ENCODE measurements at places on chromosomes 2 and 18. TPM values are rescaled to one million over a fixed set of nuclear protein-coding genes. Genes with fewer than 3 reads are reported as not detected.

The SERPINB13 gene
- 281 TPM for total RNA-seq

GRCh38 chr2:12490641-12491040 lies 226.1 kb upstream of the TRIB2 start:
- peak; percentile 46 for ATAC-seq

DNA sequence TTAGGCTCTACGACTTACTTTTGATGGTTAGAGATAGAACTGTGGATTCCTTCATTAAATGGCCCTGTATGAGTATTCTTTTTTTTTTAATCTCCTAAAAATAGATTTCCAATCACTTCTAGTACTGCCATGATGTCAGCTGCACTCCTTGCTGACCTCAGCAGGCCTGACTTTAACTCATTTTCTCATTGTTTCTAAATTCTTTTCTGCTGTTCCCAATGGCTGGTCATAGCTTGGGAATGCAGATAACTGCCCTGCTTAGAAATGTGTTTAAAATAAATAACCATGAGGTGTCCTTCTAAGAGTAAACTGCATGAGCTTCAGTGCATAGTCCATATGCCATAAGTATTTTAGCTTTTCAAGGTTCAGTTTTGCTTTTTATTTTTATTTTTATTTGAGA lies 15.7 kb downstream of the CCDC85A start:
- no peak for ATAC-seq

- no peak for ATAC-seq
These were observed 59.9 kb downstream of the VIT start for GRCh38 chr2:36756438-36756837.

DNA sequence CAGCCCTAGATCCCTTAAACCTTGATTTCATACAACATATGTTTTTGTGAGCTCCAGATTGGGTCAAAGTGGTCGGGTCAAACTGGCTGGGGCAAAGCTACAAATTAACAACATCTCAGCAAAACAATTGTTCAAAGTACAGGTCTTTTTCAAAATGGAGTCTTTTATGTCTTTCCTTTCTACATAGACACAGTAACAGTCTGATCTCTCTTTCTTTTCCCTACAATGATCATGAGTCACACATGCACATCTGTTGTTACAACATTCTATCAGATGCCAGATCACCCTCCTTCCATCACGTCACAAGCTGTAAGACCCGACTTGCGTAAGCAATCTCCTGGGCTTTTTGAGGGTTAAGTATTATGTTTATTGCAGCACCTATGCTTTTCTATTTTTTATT lies 55.1 kb downstream of the RHOB start:
- ATAC-seq, result peak; percentile 87

DNA sequence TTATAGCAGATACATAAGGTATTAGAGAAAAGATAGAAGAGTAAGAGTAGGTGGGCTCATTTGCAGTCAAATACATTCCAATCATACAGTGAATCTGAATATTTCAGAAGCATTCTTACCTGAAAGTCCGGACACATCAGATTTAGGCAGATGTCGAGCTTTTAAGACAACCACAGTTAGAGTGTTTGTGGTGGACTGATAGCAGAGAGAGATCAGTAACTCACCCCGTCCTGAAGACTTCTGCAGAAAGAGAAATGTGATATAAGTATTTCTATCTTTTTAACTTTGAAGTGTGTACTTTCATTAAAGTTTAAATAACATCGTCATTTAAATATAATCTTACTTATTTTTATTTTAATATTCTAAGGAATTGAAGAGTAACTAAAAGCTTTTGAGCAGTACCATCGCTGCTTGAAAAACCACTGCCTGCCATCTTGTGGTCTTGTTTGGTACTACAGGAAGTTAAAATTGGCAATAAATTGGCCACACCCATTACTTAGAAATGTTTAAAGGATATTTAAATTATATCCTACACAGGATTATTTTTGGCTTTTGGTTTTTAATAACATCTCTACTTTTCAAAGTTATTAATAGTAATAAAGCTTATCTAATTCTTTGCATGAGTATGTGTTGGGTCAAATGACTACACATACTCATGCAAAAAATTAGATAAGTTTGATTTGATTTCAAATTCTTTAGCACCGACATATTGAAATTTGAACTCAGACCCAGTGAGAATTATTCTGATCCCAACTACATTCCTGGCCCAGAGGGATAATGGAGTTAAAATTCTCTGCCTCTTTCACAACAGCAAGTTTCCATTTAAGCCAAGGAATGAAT lies 5.5 kb downstream of the SYT4 start:
- ATAC-seq, result no peak

- ATAC-seq, result no peak
These were observed 350.2 kb downstream of the ZNF516 start for GRCh38 chr18:76144844-76145243.

GRCh38 chr2:126642031-126642430 lies 13.9 kb upstream of the GYPC start:
- ATAC-seq, result no peak

The SLC35F5 gene
- 48.0 TPM for total RNA-seq

DNA sequence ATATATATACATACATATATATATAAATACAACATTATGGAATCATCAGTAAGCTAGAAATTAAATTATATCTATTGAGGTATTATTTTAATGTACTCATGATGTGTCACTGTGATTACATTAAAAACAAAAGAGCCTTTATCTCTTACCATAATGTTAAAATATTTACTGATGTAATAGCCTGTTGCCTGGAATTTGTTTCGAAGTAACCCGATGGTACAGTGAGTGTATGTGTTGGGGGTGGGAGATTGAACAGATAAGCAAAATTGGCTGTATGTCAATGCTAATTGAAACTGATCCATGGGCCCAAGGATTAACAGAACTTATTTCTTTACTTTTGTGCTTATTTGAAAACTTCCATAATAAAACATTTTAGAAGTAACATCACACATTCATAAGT lies 1473.2 kb downstream of the LRP1B start:
- ATAC-seq, result no peak

DNA sequence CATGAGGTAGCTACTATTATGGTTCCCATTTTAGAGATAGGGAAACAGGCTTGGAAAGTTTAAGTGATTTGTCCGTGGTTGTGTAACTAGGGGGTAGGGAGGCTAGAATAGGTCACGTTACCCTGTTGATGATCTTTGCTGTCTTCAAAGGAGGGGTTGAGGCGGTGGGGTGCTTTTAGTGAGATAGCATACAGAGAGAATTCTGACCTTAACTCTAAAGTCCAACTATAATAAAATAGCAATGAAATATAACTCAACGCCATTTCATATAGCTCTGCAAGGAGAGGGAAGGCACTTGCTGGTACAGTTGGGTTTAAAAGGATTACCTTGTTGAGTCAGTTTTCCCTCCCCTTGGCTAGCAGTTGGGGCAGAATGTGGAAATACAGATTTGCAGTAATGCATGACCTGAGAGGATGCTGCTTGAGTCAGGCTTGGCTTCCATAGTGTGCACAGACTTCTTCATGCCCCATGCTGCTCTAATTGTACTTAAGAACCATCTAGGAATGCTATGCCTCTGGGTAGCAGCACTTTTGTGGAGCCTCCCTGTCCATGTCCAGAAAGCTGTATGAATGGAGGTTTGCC lies 143.9 kb downstream of the LTBP1 start:
- ATAC-seq, result peak; percentile 80

DNA sequence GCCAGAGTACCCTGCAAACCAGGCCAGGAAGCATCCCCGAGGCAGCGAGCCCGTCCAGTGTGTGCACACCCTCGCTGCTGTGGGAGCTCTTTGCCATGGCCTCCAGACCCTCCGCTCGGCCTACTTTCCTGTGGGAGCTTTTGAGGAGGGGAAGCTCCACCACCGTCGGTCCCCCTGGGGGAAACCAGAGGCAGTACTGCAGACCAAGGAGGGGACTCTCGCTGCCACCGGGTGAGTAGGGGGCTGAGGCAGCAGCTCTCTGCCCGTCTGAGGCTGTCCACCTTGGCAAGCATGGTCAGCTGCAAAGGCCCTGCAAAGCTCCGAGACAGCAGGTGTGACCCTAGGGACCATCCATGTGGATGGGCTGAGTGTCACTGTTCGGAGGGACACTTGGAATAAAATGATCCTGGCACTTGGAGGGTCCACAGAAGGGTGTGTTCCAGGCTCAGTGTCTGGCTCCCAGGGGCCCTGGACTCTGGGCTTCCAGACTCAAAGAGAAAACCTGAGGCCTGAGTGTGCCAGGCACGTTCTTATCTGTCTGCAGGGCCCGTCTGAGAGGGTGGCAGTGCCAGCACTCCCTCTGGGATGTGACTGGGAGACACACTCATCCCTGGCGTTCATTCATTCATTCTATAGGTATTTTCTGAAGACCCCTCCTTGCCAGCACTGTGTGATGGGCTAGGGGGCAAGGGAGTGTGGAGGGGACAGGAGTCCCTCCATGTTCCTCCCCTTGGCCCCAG lies 282.8 kb upstream of the HS6ST1 start:
- no peak for ATAC-seq

The CIB4 gene
- total RNA-seq, result not detected

DNA sequence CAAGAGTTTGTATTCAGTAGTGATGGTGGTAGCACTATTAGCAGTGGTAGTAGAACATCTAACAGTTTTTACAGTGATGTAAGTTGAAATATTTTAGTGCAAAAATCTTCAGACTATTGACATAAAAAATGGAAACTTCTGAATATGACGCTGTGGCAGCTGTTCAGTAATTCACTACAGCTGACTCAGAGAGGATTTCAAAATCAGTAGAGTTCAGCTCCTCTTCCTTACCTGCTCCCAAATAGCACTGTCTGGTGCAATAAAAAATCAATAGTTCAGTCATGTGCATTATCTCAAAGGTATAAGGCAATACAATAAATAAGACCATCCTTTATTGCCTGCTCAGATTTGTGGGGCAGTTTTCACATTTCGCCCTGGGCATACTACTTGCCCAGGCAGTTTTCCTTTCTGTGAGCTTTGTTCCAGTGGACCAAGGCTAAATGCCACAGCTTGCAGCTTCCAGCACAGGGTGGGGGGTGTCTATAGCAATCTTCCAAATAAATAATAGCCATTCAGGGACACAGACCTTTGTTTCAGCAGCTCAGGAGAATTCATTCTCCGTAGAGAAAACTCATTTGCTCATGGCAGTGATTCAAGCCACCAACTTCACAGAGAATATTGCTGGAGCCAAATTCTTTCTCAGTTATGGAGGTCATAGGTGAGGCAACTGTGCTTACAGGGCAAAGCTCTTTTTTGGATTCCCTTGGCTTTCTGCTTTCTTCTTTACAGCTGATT lies 33.9 kb upstream of the GORASP2 start:
- ATAC-seq, result no peak

GRCh38 chr2:71243634-71244301 lies 16.9 kb upstream of the PAIP2B start:
- no peak for ATAC-seq

GRCh38 chr2:204274429-204274828 lies 270.8 kb upstream of the PARD3B start:
- ATAC-seq, result no peak

DNA sequence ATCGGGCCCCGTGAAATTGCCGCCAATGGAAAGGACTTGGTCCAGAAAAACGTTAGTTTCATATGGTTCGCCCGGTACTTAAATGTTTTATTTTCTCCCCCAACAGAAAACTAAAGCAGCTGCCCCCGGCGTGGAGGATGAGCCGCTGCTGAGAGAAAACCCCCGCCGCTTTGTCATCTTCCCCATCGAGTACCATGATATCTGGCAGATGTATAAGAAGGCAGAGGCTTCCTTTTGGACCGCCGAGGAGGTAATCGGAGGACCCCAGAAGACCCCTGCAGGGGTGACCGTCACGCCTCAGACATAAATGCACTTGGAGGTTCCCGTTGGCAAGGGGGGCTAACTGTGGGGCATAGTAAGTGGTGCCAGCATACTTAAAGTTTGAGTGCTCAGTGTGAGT lies 742 bp downstream of the RRM2 start:
- no peak for ATAC-seq

GRCh38 chr2:164151522-164151921 lies 415.7 kb upstream of the FIGN start:
- ATAC-seq, result no peak

GRCh38 chr2:165456027-165456426 lies 13.5 kb upstream of the CSRNP3 start:
- no peak for ATAC-seq

- no peak for ATAC-seq
These were observed 51.8 kb downstream of the LPIN2 start for GRCh38 chr18:2960983-2961696.

DNA sequence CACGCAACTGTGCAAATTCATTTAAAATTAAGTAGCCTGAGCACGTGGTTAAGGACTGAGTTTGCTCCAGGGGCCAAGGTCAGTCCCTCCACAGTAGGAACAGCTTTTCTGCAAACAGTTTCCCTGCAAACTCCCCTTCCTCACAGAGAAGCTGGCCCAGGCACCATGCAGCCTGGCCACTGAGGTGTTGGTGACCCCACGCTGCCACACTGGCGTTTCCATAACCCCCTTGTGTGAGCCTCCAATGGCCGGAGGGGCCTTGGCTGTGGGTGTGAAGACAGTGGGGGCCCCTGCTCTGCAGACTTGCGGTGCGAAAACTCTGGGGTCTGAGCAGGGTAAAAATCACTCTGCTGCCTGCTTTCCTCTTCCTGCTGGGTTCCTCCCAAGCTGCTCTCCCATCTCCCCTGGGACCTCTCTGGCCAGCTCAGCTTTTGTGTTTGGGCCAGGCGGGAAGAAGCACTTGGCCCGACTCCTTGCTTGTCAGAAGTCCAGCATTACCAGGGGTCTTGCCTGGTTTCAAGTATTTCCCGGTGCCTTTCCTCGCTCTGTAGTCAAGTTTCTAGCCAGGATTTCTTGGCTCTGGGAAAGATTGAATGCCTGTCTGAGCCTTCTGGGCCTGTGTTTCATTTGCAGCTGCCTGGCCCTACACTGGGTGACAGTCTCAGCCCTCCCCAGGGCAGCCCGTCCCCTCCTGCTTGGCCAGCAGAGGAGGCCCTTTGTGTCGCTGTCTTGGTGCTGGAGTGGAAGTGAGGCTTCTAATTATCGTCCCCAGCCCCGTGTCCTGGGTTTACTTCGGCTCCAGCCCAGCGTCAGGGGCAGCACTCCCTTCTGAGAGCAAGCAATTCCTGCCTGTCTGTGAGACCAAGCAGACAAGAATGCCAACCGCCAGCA lies 131.4 kb upstream of the SLC1A4 start:
- no peak for ATAC-seq

- no peak for ATAC-seq
These were observed 286.9 kb downstream of the INSIG2 start for GRCh38 chr2:118374974-118375755.

Measured in esophagus mucosa (tissue), 1 donor.